ENCODE measurements at places on chromosomes 13 and 19.

- no peak for DNase-seq
These were observed 23.8 kb downstream of the ZNF787 start for GRCh38 chr19:56097306-56097705.

DNA sequence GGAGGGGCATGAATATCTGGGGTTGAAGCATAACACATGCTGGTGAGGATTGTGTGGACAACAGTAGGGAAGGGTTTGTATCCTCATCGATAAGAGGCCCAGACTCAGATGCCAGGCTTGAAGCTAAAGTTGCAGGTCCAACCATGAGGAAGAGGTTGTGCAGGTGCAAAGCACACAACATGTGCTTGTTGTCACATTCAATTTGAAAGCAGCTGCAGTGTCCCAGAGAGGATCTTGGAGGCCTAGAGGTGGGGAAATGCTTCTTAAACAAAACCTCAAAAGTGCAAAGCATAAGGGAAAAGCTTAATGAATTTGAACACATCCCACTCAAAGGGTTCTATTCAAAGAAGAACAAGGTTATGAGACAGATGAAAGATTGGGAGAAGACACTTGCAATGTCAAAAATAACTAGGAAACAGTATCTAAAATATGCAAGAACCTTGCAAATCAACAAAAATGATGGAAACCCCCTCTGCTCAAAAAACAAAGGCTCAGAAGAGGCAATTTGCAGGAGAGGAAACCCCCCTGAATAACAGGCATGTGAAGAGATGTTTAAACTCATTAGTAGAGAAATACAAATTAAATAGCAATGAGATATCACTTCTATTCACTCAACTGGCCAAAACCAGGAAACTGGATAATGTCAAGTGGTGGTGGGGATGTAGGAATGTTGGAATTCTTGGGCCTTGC lies 187.1 kb downstream of the KATNAL1 start:
- DNase-seq = no peak

DNA sequence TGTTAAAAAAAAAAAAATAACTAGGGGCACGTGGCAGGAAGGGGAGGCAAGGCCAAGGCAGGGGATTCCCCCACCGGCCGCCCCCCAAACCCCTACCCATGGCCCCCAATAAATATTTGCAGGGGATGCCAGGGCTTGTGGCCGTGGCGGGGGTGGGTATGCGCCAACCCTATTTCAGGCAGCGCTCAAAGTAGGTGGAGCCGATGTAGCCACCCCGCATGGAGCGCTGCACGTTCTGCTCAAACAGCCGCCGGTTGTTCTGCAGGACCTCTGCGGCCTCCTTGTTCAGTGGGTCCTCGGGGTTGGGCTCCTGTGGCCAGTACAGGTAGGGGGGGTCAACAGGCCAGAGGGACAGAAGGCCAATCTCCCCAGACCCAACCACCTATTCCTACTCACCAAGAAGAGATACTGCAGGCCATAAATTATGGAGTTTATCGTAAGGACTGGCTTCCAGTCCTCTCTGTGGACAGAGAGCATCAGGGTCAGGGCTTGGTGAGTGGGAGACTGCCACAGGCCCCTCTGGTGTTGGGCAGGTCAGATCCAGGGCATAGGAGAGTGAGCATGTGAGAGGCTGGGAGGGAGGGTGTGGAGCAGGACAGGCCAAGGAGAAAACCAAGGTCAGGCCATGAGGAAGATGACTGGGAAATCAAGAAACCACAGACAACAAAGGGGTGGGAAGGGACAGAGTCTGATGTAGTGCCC lies 1.2 kb upstream of the CHMP2A start:
- DNase-seq = no peak

DNA sequence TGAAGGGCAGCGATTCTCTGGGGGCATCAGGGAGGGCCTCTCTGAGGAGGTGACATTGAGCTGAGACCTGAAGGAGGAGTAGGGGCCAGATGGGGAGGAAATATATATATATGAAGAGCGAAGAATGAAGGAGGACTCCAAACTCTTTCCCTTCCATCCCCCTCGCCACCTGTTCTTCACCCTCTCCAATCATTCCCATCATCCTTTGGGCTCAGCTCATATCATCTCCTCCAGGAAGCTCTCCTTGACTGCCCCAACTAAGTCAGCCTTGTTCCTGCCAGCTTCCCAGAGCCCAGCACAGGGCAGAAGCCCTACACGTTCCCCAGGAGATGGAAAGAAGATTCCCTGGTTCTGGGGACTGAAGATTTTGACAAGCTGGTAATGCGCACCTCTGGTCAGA lies 33.0 kb upstream of the SEMA6B start:
- no peak for DNase-seq

- no peak for DNase-seq
These were observed 80.3 kb upstream of the FRY start for GRCh38 chr13:31951215-31951678.

DNA sequence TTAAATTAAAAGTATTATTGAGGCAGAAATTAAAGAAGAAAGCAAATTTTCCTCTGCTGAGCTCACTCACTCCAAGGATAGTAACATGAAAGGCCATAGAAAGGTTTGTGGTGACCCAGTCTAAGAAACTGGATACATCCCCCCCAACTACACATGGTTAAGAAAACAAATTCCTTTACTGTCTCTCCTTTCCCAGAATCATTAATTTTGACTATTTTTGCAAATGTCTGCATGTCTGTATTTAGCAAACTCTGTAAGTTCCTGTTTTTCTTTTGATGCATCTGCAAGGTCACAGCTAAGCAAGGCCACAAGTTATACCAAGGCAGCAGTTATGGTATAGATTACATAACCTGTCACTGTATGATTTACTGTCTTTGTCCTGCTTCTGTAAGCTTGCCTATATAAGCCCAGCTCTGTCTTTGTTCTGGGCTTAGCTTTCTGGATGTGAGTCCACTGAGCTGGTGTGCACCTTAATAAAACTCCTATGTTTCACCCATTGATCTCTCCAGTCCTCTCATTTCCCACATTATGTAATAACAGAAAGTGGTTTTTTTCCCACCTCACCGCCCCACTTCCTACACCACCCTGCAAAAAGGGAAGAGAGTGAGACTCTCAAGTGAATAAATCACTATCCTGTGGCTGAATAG lies 8.5 kb upstream of the ZNF83 start:
- no peak for DNase-seq

DNA sequence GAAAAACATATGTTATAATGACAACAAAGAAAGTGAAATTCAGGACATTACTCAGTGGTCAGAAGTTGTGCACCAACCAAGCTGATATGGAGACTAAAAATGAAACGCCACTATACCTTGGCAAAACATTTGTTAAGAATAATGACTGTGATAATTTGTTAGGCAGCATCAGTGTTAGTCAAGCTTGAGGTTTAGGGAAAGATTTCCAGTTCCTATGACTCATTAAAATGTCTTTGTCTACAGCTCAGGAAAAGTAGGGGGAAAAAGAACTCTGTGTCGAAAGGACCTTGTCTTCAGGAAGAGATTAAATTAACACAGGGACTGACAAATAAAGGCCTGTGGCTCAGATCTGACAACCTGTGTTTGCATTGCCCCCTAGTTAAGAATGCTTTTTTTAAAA lies 764.1 kb upstream of the SLITRK6 start:
- DNase-seq = no peak

DNA sequence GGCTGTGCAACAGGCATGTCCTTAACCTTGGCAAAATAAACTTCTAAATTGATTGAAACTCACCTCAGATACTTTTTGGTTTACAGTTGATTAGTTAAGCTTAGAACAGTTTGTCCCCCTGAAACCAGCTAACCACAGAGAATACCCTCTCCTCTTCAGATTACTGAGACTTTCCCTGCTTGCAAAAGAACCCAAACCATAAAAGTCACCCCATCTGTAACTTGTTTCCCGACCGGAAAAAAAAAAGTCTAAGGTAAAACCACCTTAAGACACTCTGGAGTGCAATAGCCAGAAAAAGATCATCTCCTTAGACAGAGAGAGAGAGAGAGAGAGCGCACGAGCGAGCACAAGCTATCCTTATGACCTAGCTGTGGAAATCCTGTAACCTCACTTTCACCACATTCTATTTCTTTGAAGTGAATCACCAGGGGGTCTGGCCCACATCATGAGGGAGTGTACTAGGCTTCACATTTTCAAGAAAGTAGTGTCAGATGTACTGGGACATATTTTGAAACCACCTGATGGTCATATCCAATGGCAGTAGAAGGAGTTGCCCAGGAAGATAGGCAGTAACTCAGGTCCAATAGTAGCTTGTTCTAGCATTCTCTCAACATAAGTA lies 11.1 kb upstream of the GTF2F2 start:
- DNase-seq = no peak

DNA sequence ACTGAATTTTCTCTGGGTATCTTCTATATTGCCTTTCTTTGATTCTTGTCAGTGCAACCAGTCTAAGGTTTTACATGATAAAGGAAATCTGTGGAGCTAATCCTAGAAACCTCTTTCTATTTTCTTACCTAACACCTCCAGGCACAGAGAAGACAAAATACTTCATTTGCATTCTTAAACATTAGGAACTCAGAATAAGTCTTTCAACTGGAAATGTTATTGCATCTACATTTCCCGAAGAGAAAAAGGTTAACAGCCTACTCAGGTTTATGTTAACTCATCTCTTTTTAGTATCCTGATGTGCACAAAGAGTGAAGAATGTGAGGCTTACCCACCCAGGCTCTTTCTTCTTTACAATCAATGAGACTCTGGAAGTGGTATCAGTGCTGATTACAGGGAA lies 106.7 kb downstream of the PCCA start:
- DNase-seq = no peak

DNA sequence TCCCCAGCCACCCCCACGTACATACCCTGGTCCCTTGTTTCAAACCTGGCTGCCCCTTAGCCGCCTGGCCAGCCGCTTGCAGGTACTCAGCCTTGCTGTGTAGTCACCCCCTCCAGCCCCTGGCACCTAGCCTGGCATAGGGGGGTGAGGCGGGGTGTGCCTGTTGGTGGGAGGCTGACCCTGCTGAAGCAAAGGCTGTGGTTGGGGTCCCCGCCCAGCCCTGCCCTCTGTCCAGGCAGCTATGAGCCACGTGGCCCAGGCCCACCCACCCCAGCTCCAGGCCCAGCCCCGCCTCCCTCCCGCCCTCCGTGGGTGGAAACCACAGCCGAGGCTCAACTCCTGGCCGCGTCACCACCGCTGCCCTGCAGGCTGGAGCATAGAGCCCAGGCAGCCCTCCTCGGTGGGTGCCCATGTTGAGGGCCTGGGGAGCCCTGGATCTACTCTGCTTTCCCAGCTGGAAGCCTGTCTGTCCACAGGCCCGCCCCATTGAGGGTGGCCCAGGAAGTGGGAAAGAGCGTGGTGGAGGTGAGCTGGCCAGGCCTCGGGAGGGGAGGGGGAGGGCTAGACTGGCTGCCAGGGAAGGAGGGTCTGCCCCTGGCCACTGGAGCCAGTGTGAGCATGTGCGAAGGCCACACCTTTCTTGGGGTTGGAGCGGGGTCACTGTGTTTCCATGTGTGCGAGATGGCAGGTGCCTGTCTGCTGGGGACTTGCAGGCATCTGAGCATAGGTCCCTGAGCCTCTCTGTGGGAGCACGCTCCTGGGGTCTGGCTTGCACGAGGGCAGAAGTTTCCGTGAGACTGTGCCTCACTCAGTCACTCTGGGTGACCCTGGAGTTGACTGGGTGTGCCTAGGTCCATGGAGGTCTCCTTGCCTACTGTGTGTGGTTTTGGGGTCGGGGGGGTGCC lies 31.0 kb downstream of the PAK4 start:
- no peak for DNase-seq

DNA sequence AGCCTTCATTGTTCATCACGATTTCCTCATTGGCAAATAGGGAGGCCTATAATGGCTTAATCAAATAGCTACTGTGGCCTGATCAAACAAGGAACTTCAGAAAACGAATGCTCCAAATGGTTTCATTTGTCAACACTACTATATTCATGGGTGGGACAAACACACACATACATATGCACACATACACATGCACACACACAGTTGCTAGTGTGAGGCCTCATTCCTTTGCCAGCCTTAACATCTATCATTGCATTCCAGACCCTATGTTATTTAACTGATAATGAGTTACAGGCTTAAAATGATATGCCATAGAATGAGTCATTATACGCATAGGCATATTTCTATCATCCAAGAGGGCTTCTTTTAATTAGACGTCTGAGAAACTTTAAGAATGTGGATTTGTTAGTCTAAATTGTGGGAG lies 140.2 kb downstream of the KLF5 start:
- no peak for DNase-seq

All from NCI-H526 (cell line).